ENCODE measurements at places on chromosomes 7 and 10.

DNA sequence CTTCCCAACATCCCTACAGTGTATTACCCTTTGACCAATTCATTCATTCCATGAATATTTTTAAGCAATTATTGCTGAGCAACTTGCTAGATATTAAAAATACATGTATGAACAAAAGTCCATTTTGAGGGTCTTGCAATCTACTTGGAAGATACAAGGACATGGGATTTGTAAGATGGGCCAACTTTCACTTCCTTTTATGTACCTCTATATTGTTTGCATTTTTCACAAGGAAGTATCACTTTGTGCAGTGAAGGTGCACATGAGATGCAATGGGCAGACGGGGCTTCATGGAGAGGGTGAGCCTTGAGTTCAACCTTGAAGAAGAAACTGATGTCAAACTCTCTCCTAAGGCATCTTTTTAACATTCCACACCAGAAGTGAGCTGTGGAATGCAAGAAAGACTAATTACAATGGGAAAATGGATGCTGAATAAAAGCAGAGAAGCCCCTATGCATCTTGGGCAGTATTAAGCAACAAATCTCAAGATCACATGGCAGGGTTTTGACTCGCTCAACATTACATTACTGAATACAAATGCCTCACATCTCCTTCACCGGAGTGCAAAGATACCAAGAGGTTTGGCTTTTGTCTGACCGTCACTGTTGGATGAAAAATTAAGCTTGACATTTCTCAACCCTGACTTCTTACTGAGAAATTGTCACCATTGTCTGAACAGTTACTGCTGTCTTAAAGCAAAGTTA is 341.5 kb downstream of the ELMO1 start:
- no peak for DNase-seq

DNA sequence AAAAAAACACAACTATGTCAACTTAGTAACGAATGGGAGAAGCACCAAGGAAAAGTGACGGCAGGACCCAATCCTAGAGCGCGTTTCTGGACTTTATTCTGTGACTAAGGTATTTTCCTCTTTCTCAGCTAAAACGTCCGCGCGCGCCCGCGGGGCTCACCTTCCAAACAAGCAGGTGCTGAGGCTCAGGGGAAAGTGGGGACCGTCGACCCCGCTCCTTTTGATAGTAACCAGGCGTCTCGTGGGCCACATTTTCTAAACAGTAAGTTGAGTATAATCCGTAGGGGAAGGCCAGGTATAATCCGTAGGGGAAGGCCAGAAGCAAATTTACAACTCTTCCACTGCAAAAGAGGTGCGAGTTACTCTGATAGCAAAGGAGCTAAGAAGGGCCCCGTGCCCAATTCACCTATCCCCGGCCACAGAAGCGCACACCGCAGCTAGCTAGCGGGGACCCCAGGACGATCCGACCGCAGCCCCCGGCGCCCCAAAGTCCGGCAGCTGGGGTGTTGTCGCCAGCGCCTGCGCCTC is 743 bp downstream of the MKI67 start:
- DNase-seq = no peak

DNA sequence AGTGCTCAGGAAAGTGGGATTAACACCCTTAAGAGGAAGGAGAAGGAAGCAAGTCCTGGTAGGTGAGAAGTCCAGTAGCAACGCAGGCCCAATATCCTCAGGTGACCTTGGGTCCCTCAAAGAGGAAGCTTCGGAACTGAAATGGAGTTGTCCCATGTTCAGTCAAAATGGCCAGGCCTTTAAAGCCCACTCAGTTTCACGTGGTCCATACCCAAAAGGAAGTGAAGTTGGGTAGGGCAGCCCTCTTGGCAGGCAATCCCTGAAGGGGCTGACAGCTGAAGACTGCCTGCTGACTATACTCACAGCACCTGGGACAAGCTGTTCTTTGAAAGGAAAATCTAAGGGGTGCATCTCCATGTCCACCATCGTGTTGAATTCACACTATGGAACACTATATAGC is 3.0 kb downstream of the GSAP start:
- DNase-seq = no peak

DNA sequence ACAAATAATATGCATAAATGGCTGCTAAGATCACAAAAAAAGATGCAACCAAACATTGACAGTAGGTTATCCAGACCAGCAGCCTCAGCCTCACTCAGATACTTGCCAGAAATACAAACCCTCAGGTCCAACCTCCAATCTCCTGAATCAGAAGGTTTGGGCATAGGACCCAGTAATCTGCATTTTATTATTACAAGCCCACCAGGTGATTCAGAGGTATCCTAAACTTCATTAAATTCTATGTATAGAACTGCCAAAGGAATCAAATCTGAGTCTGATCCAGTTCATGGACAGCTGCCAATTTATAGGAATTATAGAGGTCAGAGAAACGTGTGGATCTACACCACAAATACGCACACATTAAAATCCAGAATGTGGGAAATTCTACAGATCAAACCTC is 41.3 kb downstream of the ZNF438 start:
- DNase-seq = no peak

- no peak for DNase-seq
Measured at GRCh38 chr10:46264336-46264735, 22.5 kb upstream of the ANTXRL start.

DNA sequence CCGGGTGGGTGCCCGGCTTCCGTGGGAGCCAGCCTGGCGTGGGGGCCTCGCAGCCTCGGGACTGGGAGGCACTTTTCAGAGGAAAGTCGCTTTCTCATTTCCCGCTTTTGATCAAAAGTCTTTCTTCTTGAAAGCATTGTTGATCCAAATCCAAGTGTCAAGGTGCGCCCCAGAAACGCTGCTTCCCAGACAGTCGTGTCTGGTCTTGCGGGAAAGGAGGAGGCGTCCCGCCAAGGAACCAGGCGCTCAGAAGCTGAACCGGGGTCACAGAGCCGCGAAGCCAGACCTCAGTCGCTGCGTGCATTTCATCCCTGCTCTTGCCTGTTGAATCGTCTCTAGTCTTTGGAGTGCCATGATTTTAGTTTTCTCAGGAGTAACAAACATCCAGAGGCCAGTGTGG is 1.1 kb upstream of the BNIP3 start:
- no peak for DNase-seq

DNA sequence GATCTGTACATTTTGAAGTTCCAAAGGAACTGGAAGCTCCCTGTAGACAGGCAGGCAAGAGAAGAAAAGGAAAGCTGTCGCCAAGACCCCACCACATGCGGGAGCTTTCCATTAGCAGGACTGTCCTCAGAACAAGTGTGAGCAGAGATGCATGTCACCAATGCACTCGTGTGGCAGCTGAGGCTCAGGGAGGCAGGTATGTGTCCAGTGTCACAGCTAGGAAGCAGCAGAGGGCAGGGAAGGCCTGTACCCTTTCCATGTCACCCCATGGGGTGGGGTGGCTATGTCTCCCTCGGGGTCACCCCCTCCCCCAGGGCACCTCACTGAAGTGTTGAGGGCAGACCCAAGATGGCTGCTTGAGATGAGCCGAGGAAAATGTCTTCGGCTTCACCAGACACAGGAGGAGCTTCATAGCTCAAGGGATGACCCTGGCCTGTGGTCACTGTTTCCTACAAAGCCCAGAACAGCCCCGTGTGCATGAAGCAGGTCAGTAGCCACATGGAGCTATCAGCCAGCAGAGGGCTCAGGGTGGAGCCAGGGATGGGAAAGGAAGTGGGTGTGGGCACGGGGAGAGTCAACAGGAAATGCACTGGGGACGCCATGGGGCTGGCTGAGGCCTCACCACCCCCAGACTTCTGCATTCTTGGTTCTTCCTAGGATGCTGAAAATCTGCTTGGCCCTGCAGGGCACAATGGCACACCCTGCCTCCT is 96.6 kb downstream of the FAM53B start:
- DNase-seq = no peak

- DNase-seq = no peak
Measured at GRCh38 chr7:70319057-70319456, 720.8 kb downstream of the AUTS2 start.

DNA sequence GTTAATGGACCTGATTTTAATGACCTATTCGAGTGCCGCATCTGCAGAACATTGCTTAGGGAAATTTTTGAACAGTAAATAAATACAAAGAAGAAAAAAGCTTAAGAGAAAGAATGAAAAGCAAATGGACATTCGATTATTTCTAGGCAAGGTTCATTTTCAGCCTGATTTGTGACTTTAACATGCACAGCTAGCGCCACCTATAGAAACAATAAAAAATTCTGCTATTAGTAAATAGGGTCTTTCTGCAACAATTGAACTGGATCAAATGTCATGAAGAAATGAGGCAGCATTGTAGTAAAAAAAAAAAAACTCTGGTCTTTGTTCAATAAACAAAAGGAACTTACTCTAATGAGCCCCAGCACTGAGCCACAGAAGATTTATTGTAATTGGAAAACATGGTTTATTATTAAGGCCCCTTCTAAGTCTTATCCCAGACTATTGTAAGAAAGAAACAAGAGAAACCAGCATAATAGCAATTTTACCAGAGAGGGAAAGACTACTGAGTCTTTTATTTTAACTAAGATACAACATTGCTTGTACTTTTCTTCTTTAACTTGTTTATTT is 41.4 kb upstream of the GHITM start:
- no peak for DNase-seq

- DNase-seq = no peak
Measured at GRCh38 chr7:135822376-135822775, 73.8 kb upstream of the FAM180A start.

- no peak for DNase-seq
Measured at GRCh38 chr7:125823538-125823937, 893.9 kb upstream of the POT1 start.

GRCh38 chr10:103459615-103460014 is 915 bp upstream of the CALHM1 start:
- DNase-seq = no peak

DNA sequence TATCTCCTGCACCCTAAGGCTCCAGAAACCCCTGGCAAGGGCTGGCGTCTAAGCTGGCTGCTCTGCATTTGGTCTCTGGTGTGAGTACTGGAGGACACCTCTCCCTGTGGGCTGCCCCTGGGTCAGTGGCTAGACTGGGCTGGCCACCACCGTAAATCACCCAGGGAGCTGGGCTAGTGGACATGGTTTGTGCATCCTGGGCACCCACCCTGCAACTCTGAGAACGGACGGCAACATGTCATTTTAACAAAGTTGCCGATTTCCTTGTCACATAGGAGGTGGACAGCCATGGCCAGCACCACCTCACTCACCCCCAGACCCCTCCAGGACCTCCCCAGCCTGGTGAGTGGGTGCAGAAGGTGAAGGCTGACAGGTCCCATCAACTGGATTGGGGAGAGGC is 26.8 kb upstream of the PCBD1 start:
- no peak for DNase-seq

DNA sequence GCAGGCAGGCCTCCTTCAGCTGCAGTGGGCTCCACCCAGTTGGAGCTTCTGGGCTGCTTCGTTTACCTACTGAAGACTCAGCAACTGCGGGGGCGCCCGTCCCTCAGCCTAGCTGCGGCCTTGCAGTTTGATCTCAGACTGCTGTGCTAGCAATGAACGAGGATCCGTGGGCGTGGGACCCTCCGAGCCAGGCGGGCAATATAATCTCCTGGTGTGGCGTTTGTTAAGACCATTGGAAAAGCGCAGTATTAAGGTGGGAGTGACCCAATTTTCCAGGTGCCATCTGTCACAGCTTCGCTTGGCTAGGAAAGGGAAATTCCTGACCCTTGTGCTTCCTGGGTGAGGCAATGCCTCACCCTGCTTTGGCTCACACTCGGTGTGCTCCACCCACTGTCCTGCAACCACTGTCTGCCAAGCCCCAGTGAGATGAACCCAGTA is 159.2 kb upstream of the FOXP2 start:
- no peak for DNase-seq

GRCh38 chr7:87875151-87876039 is 765 bp downstream of the SLC25A40 start:
- no peak for DNase-seq

DNA sequence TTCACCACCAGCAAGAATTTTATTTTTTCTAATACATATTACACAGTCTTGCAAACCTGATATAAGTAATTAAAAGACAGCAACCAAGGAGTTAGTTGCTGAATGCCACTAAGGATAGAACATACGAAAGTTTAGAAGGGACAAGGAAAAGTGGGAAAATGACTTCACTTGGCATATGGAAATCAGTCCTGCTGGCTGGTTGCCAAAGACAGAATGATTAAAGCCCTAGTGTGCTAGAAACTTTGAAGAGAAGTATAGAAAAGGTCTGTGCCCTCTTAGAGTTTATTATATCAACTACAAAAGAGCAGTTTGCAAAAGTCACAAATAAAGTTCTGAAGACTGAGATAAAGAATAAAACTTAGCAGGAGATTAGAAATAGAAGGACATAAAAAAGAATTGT is 5.8 kb upstream of the YAE1 start:
- no peak for DNase-seq

DNA sequence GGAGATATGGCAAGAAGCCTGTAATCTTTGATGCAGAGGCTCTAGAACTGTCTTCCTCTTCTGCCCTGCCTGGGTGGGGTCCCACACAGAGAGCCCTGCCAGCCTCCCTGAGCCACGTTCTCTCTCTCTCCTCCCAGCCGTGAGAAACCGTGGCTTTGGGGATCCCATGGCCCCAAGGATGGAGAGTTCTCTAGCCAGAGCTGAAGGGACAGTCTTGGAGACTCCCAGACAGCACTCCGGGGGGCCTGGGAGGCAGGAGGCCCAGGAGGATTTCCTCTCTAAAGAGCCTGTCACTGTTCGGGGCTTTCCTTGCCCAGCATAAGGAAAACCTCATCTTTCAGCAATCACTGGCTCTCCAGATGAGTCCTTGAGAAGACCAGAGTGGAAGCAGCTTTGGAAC is 227.1 kb downstream of the ARHGAP12 start:
- no peak for DNase-seq

- no peak for DNase-seq
Measured at GRCh38 chr10:11454958-11455566, 156.4 kb downstream of the USP6NL start.

DNA sequence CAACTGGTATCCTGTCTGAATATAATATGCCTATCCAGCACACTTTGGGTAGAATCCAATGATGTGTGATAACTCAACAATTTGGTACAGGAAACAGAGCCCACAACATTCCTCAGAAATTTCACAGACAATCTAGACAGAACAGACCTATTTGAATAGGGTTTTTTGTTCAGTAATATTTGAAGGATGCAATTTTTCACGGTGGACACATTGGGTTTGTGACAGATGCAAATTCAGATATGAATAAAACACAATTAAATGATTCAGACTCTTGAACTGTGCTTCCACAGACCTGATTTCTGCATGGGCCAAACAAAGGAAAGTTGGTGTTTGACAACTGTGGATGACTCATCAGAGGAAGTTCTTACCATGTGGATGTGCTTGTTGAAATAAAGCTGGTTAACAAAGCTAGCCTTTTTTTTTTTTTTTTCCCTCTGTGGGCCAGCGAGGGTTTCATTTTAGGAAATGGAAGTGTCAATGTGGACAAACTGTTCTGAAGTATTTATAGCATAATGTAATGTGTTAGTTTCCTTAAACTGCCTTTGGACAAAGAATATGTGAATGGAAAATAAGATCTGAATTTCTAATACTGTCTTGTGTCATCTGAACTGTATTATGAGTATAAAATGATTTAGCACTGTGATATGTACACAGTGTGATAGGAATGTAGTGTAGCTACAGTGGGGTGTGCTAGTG is 43.2 kb upstream of the FAM133B start:
- no peak for DNase-seq

GRCh38 chr10:89591111-89591795 is 53.8 kb downstream of the PANK1 start:
- DNase-seq = no peak

Data from renal pelvis (tissue), 12 donors.